Kidney capillary endothelial cell (primary cell): ENCODE measurements at places on chromosomes 2 and 18.

GRCh38 chr2:166627893-166628292 is 133.8 kb upstream of the SCN7A start:
- no peak for DNase-seq

DNA sequence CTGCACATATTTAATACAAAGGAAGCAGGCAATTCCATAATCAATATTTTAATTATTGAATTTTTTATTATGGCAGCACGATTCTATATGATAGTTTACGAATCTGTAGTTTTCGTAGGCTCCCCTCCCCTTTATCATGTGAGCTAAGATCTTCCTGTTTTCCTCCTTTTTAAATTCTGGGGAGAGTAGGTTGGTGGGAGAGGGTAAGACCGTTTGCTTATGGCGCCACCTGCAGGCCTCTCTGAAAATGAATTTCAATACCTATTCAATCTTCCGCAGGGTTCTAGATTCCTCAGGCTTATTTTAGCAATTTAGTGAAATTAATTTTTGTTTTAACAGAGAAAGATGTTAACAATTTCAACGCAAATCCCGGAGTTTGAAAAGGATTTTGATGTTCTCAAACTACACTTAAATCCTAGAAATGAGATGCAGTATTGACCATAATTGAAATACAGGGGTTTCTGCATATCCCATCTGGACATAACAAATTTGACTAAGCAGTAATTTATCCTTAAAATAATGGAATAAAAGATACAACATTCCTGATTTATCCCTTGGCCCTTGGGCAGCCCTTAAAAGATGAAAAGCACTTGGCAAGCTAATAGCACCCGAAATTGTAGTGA is 12.8 kb upstream of the GBX2 start:
- peak; percentile 86 for DNase-seq

- DNase-seq, result no peak
Measured at GRCh38 chr18:35680139-35680551, 98.6 kb downstream of the GALNT1 start.

- no peak for DNase-seq
Measured at GRCh38 chr2:188848887-188849435, 125.2 kb upstream of the COL3A1 start.

- DNase-seq, result peak; percentile 77
Measured at GRCh38 chr2:37414470-37414949, 70.1 kb downstream of the QPCT start.

DNA sequence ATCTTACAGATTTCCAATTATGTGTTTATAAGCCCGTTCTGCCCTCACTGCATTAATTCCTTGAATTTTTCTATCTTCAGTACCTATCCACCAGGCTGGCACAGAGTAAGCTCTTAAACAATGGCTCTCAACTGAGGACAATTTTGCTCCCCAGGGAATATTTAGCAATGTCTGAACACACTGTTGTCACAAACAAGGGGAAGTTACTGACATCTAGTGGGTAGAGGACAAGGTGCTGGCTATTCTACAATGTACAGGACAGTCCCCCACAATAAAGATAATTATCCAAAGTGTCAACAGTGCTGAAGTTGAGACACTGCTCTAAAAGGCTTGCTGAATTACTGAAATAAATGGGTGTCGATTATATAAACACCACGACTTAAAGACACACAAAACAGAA is 5.0 kb downstream of the NDUFS1 start:
- peak; percentile 38 for DNase-seq
